Vagina (tissue), 2 donors: ENCODE measurements at places on chromosomes 16 and 17.

DNA sequence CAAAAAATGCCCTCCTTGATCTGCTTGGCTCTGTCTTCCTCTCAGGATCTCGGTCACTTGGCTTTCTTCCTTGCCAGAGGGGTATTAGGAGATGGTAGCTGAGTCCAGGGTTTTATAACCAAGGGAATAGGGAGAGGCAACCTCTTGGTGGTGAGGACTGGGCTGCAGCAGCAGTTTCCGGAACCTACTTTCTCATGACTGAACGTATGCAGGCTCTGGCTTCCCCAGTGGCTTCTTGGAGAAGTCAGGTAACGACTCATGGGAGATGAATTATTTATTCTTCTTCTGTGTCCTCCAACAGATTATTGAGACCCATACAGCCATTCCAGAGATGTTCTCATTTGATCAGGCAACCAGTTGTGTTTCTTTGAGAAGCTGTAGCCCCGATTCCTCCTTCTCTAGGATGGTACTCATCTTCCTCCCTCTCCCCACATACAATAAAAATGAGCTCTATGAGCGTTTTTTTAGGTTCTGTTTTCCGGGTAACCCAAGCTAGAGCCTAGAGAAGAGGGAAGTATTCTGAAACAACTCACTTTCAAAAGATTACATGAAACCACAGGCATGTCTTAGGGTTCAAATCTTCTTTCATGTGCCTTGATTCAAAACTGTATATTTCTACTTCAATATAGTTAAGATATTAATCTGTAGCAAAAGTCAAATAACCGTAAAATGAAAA is 22.3 kb upstream of the DHX40 start:
- no peak for DNase-seq

DNA sequence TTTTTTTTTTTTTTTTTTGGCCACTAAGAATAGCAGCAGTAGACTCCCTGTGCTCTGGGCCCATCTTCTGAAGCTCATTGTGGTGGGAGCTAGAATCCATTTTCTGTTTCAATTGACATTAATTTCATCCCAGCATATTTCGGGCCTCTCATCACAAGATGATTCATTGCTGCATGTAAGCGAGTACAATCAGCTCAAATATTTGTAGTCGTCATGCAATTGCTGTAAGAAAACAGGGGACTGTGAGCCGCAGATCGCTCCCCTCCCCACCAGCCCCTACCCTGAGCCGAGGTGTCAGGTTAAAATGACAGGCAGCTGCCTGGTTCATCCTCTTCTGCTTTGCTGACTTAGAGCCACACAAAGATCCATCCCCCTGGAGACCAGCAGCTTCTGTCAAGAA is 358.8 kb upstream of the CDH5 start:
- DNase-seq = no peak

- DNase-seq = no peak
Measured at GRCh38 chr17:73052923-73053322, 39.6 kb downstream of the SLC39A11 start.

DNA sequence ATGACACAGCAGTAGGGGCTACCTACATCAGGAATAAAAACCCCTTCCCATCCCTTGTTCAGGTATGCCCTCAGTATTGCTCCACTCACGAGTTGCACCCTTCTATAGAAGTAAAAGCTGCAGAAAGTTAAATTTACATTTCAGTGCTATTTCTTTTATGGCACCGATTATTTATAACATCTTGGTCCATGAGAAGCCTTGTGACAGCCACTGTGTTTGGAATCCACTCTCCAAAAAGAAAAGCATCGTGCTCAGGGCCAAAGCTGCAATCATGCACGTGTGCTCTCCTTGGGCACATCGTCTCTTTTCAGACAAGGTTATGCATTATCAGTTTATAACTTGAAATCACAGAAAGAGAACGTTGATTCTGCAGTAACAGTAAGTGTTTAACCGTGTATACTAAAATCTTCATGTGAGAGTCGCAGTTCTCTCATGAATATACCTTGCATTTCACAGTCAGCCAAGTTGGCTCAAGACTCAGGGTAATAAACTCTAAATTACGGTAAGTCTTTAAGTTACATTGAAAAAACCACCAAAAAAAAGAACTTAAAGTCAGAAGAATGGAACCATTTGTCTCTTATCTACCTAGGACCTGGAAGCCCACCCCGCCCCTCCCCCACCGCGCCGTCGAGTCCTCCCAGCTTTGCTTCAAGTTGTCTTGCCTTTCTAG is 189.6 kb downstream of the CPPED1 start:
- no peak for DNase-seq

- DNase-seq = no peak
Measured at GRCh38 chr16:57013229-57013628, 23.9 kb downstream of the NLRC5 start.

GRCh38 chr16:81313701-81314602 is 810 bp upstream of the GAN start:
- DNase-seq = no peak

DNA sequence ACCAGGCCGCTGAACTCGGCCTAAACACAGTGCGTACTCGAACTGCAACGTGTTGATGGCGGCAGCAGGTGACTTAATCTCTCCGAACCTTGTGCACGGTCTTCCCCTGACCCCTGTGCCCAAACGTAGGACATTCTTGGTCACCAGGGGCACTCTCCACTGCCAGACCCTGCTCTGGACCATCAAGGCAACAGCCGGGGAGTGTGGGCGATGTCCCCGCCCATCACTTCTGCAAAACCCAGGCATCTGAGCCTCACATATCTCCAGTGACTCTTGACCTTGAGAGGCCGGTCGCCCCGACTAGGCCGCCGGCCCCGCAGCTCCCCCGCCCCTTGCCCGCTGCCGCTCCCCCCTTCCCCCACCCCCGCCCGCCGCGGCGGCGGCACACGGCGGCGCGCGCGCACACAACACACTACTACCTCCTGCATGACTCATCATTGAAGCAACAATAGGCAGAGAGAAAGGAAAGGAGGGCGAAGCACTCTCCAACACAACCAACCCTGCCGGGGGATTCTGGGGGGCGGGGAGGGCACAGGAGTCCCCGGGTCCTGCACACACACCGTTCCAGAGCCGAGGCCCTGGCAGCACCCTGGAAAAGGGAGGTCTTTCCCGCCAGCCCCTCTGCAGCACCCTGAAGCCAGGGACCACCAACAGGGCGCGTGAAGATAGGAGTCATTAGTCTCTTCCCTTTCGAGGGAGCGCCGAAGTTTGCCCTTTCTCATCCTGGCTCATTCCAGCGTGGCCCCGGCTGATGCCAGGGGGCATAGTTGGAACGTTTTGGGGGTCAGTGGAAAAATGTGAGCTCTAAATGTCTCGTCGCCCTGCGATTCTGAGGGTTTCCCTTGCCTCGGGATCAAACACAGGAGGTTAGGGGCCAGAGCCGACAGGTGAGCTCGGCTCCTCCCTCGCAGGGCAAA is 1.9 kb downstream of the MNT start:
- no peak for DNase-seq
